Diencephalon (tissue), 1 donor: ENCODE measurements at places on chromosomes 3 and 15. TPM values are rescaled to one million over a fixed set of nuclear protein-coding genes. Genes with fewer than 3 reads are reported as not detected.

The C3orf80 gene
- total RNA-seq = 2.5 TPM

The KY gene
- total RNA-seq = 1.6 TPM

The LTK gene
- 0.23 TPM for total RNA-seq

The MEIS2 gene
- 186 TPM for total RNA-seq

The ROBO2 gene
- 411 TPM for total RNA-seq

The DNAH12 gene
- total RNA-seq = 3.5 TPM

The RARB gene
- total RNA-seq = 31.1 TPM

The MST1 gene
- total RNA-seq = 7.6 TPM

The ZCWPW2 gene
- total RNA-seq = 2.8 TPM

The FSD2 gene
- total RNA-seq = not detected

The ITIH3 gene
- not detected for total RNA-seq

The PRRT3 gene
- 9.9 TPM for total RNA-seq

The GTF2E1 gene
- 21.9 TPM for total RNA-seq

The WDR93 gene
- total RNA-seq = 2.1 TPM

The TFRC gene
- 164 TPM for total RNA-seq

The ATP6V1A gene
- total RNA-seq = 284 TPM

The SH2D7 gene
- total RNA-seq = not detected

The GOLGA6A gene
- 0.23 TPM for total RNA-seq

The GOLGA6L7 gene
- not detected for total RNA-seq

The NTRK3 gene
- total RNA-seq = 65.7 TPM

The FOXB1 gene
- total RNA-seq = 2.1 TPM

The PARP3 gene
- 4.8 TPM for total RNA-seq

The LYZL4 gene
- not detected for total RNA-seq

The CSPG5 gene
- 206 TPM for total RNA-seq

The ALG3 gene
- total RNA-seq = 15.2 TPM

The CAMK1 gene
- total RNA-seq = 53.5 TPM

The CCR4 gene
- not detected for total RNA-seq

The LRRC34 gene
- total RNA-seq = 24.5 TPM

The PLA1A gene
- total RNA-seq = 0.23 TPM

The IQCF5 gene
- not detected for total RNA-seq

The ZXDC gene
- 36.4 TPM for total RNA-seq

The CSPG4 gene
- total RNA-seq = 11.5 TPM

The CYP1A1 gene
- total RNA-seq = 0.23 TPM

The NOX5 gene
- total RNA-seq = 0.23 TPM

The FANCD2OS gene
- not detected for total RNA-seq

The KIF23 gene
- 9.9 TPM for total RNA-seq

The KCNMB2 gene
- 42.4 TPM for total RNA-seq

The NAALADL2 gene
- total RNA-seq = 20.3 TPM

The DUOX1 gene
- under 0.01 TPM for total RNA-seq

The TEX55 gene
- total RNA-seq = not detected

The IMPG2 gene
- 6.9 TPM for total RNA-seq

The OCA2 gene
- 7.4 TPM for total RNA-seq

The CFAP92 gene
- total RNA-seq = 6.5 TPM

The OSTN gene
- 0.92 TPM for total RNA-seq

The ESYT3 gene
- total RNA-seq = 4.4 TPM

The RBP2 gene
- not detected for total RNA-seq

The ATP2B2 gene
- total RNA-seq = 73.4 TPM

The SKOR1 gene
- 0.69 TPM for total RNA-seq

The ATP13A5 gene
- 0.92 TPM for total RNA-seq

The HTR3E gene
- total RNA-seq = not detected

The HEMK1 gene
- total RNA-seq = 5.5 TPM

The WWTR1 gene
- total RNA-seq = 18.5 TPM

The FHIT gene
- total RNA-seq = 174 TPM

The BCL2A1 gene
- 3.0 TPM for total RNA-seq

The IL17RE gene
- total RNA-seq = 1.4 TPM

The ACKR4 gene
- total RNA-seq = not detected

The ATG7 gene
- 33.4 TPM for total RNA-seq
